ENCODE measurements at places on chromosomes 1 and 21.

- DNase-seq = no peak
These were observed 100.8 kb downstream of the PRDM16 start for GRCh38 chr1:3169665-3170356.

DNA sequence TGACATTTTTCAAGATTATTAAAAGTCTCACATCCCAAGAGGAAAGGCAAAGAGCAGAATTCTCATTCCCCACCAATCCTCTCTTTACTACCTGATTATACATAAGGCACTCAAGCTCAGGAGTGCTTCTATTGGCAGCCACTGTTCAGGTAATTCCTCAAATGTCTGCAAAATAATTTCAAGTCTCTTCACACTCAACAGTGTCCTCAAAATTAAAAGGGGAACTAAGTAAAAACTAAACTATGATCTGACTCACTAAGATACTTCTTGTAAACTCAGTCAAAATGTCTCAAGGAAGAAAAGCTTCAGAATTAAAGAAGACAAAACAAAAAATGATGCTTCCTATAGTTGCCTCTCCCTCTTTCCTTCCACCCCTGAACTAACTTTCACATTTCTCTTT, 135.6 kb downstream of the GPATCH2 start:
- no peak for DNase-seq

- DNase-seq = no peak
These were observed 63.0 kb downstream of the UBE2T start for GRCh38 chr1:202278751-202279150.

DNA sequence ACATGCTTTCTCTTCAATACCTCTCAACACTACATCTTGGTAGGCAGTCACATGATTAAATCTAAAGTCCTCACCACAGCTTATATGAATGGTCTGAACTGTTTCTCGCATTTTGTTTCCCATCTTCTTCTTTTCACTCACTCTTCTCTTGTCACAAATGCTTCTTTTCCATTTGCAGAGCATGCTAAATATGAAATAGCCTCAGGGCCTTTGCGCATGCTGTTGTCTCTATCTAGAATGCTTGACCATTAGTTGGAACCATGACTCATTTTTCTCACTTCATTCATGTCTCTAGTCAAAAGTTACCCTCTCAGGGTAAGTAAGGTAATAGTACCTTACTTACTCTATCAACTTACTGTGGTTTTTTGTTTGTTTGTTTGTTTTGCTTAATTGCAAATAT, 239.7 kb downstream of the PTPRC start:
- DNase-seq = no peak

- peak; percentile 32 for DNase-seq
These were observed 1.1 kb downstream of the HUNK start for GRCh38 chr21:31873696-31874599.

GRCh38 chr1:228799924-228800323, 64.6 kb downstream of the RHOU start:
- DNase-seq = no peak

GRCh38 chr1:115813727-115814126, 27.2 kb downstream of the NHLH2 start:
- no peak for DNase-seq

DNA sequence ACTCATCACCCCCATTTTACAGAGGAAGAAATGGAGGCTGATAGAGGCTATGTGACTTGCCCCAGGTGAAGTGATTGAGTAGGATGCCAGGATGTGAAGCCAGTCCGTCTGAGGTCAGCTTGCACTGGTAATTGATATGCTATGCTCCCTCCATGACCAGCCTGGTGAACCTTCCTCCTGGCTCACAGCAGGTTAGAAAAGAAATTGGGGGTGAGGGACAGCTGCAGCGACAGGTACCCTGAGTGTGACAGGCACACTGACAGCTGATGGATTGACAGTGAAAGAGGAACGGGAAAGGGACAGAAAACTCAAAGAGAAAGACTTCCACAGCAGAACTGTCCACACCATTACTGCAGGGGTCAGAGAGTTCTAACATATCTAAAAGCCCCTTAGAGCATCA, 102.1 kb downstream of the SUSD4 start:
- DNase-seq = no peak

- DNase-seq = no peak
These were observed 24.4 kb downstream of the SLC66A1 start for GRCh38 chr1:19336543-19336942.

DNA sequence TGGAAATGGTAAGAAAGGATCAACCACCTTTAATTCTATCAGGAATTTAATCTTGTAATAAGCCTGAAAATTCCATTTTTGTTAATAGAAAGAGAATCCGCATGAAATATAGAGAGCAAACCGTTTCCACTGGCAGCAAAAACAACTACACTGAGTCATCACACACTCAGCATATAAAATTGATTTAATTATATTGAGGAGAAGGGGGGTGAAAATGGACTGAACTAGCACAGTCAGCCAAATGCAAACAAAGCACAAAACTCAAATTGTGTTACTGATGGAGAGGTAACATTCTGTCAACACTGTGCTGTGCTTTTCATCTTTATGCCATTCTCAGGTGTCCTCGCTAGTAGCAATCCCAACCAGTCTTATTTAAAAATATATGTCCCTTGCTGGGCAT, 1583.9 kb downstream of the MRPL39 start:
- peak; percentile 50 for DNase-seq

GRCh38 chr21:17524635-17525034, 11.8 kb downstream of the CXADR start:
- no peak for DNase-seq

GRCh38 chr1:45395051-45395450, 54.8 kb upstream of the MUTYH start:
- no peak for DNase-seq

DNA sequence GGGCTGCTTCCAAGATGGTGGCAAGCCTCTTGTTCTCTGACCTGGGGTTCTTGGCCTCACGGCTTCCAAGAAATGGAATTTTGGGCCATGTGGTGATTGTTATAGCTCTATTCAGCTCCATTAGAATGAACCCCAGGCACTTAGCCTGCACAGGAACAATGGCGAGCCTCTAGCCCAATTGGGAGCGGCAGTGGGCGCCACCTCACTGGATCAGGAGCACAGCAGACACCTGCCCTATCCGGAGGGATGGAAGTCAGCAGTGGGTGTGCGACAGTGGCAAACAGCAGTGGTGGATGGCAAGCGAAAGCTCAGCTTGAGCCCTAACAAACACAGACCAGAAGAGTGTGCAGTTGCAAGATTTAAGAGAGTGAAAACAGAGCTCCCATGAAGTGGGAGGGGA, 230.9 kb downstream of the GPR52 start:
- no peak for DNase-seq

DNA sequence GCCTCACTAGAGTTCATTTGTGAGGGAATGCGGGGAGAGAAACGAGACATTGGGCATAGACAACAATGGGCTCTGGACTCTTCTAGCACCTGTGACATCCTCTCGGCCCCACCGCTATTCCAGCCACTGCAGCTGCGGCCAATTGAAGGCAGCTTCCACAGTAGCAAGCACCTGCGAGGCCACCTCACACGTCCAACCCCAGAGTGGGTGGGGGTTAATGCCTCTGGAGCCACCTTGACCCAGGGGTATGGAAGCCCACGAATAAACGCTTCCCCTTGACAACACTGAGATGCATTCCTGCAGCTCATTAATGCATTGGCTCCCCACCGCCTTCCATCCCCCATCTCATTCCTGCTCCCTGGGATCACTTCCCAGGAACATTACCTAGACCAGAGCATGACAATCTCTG, 104.4 kb downstream of the GLIS1 start:
- DNase-seq = no peak

GRCh38 chr1:23159963-23160877, 8.4 kb downstream of the LUZP1 start:
- DNase-seq = no peak

DNA sequence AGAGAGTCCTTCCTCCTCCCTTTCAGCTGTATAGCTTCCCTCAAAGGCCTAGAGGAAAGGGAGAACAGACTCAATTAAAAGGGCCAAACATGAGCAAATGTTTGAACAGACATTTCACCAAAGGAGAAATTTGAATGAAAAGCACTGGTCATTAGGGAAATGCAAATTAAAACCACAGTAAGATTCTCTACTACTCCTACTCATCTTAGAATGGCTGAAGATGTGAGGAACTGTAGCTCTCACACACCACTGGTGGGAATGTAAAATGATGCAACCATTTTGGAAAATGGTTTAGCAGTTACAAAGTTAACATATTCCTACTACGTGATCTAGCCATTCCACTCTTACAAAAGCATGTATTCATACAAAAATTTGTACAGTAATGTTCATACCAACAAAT, 253.0 kb upstream of the HOOK1 start:
- no peak for DNase-seq

GRCh38 chr1:231395998-231396390, 26.1 kb downstream of the EGLN1 start:
- no peak for DNase-seq

DNA sequence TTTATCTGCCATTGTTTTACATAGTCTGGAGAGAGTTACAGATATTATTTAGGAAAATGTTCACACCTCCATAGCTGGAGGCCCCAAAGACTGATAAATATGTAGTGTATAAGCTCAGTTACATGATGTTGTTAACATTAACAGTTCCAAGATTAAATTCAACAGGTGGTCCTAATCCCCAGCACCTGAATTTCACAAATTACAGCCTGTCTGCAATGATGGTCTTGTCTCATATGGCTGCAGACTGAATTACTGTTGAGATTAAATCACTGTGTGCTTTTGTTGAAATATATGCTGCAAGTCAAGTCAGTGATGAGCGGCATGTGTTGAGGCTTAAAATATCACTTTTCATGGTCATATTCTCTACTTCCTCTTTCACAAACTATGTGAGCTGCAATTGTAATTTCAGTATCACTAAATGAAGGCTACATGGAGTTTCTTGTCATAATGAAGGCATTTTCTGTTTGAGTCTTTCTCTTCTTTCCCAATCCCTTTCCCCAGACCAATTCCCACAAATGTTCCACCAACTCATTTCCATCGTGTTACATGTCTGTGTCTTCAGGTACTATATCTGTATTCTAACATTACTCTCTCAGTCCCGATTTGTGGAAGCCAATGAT, 4.2 kb downstream of the ST6GALNAC5 start:
- no peak for DNase-seq

DNA sequence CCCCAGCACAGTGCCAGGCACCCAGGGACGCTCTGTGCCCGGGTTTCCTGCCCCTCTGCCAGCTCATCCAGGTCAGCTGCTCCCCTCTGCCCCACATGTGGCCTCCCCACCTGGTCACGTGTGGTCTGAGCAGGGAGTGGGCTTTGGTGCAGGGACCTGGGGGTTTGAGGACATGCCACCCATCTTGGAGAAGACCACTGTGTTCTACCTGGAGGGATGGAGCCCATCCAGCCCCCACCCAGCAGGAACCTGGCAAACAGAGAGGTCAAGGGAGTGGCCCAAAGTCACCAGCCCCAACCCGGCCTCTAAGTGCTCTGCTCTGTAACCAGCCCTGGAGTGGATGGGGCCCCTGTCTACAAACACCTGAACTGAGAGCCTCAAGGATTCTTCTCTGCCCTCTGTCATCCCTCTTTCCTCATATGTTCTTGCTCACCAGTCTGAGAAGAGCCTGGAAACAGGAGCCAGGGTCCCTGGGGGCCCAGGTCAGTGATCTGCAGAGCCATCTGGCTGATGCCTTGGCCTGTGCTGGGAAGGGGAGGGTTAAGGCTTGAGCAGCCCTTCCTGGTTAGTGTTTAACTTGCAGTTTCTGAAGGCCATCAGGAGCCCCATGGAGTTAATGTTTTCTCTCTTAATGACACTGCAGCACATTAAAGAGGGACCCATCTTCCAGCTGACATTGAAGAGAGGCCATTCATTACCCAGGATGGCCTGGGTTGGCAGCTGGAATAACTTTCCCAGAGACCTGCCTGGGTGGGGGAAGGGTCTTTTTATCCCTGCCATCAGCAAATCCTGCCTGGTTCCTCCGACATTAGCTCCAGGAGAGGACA, 235.4 kb downstream of the PTPRU start:
- no peak for DNase-seq

DNA sequence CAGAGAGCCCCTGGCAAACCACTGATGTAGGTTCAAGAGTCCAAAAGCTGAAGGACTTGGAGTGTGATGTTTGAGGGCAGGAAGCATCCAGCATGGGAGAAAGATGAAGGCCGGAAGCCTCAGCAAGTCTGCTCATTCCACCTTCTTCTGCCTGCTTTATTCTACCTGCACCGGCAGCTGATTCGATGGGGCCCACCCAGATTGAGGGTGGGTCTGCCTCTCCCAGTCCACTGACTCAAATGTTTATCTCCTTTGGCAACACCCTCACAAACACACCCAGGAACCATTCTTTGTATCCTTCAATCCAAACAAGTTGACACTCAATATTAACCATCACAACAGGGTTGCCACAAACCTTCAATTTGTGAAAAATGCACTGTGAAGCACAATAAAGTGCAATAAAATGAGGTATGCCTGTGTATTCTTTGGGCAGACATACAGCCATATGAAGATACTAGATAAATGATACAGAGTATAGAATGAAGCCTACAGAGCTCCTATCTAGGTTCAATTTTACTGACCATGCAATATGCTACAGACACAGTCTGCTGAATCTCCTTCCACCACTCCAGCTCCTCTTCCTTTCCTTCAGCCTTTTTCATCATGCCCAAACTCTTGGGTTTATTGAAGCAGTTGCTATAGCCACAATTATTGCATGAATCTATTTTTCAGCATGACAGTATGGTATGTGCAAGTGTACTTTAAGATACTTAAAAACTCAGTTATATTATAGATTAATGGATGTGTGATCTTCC, 24.0 kb upstream of the CDC42BPA start:
- no peak for DNase-seq

DNA sequence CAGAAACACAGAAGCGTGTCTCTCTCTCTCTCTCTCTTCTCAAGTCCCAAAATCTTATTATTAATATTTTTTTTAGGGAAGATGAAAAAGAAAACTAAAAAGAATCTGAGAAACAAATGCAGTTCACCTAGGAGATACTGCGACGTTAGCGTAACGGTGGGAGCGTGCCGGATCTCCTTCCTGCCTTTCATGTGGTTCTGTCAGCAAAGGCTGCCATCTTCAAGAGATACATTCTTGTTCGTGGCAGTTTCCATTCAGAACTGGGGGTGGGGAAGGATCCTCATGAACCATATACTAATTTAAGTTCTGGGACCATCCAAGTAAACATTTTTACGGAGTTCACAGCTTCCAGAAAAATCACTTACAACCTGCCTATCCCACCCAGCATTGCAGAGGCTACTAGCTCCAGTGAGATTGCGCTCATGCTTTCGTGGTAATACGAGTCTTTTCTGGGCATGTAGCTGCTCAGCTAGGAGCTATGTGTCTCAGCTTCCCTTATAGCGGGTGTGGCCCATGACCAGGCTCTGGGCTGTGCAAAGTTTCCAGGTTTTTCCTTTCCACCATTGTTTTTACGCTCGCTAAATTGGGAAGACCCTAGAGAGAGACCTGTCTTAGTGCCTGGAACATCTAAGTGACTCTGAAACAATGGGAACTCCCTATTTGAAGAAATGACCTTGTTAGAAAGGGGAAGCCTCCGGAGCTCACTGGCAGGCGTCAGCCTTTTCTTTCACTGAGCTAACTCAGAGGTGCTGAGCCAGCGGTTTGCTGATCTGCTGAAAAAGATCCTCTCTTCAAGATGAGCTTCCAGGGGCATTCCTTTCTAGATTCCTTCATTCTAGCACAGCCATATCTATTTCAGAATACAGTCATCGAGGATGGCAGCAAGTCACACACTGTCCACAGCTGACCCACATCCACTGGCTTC, 17.3 kb downstream of the SLAMF1 start:
- DNase-seq = no peak
